Epithelial cell of esophagus (primary cell): ENCODE measurements at places on chromosomes 6 and 20.

DNA sequence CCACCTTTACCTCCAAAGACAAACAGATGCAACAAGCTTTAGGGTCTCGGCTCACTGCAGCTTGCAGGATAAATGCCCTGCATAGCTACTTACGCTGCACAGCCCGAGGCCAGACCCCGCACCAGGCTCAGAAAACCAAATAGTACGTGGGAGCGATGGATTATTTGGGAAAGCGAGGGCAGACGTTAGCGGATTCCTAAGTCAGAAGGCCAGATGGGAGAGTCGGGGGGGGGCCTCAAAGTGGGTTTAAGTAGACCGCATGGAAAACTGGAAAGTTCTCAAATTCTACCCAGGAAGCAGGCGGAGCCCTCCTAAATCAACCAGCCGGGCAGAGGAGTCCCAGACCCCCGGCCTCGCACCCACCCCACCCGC is 382 bp downstream of the SFT2D1 start:
- peak; percentile 19 for DNase-seq

GRCh38 chr6:34281702-34282334 is 33.0 kb upstream of the SMIM29 start:
- no peak for DNase-seq

GRCh38 chr20:40434122-40434521 is 254.9 kb downstream of the MAFB start:
- DNase-seq = no peak

DNA sequence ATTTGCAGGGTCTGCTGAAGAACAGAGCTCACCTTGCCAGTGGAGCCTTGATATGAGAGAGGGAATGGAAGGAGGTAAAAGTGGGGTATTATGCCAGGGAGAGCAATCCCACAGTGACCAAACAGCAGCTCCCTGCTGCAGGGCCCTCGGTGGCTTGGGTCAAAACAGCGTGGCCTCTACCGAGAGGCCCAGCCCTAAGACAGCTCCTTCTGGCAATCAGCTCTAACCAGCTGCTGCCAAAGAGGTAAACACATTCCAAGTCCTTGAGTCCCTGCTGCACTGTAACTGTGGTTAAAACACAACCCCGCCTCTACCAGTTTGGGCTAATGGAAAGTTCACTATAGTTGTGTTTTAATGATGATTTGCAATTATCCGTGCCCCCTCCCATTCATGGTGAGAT is 1.4 kb upstream of the DAAM2 start:
- DNase-seq = no peak

- DNase-seq = no peak
These were observed 480.7 kb downstream of the HTR1B start for GRCh38 chr6:76982476-76983199.

GRCh38 chr6:12174878-12175277 is 115.3 kb upstream of the EDN1 start:
- peak; percentile 73 for DNase-seq

GRCh38 chr6:152261179-152261578 is 376.0 kb downstream of the SYNE1 start:
- no peak for DNase-seq

DNA sequence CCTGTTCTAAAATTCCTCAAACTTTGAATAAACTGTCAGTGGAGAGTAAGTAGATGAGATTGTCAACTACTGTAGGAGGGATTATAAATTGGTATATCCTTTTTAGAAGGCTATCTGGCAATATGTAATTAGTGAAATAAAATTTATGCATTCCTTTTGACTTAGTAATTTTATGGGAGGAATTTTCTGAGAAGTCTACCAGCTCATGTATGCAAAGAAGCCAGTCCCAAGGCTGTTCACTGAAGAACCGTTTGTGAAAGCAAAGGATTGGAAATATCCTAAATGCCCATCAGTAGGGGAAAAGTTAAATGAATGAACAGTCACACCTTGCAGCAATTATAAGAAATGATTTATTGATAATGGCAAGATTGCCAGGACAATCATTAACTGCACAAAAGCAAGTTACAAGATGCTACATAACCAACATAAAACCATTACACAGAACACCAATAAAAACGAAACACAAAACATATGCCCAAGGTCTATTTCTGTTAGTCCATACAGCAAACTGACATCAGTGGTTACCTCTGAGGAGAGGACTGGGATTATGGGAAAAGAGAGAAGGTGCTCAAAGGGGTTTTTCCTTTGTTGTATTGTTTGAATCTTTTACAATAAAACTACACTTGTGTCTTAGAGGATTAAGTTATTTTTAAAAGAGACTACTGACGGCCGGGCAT is 4.6 kb upstream of the DSTN start:
- no peak for DNase-seq

DNA sequence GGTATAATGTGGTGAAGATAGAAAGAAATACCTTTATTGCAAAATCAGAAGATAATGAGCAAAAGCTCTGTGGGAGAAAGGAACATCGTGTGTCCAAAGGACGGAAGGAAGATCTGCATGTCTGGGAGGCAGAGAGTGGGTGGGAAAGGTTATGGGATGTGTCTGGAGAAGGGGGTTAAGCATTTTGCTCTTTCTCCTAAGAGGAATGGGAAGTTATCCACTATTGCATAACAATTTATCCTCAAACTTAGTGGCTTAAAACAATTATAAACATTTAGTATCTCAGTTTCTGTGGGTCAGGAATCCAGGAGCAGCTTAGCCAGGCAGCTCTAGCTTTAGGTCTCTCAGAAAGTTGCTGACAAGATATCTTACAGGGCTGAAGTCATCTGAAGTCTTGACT is 229.1 kb upstream of the CITED2 start:
- DNase-seq = no peak

DNA sequence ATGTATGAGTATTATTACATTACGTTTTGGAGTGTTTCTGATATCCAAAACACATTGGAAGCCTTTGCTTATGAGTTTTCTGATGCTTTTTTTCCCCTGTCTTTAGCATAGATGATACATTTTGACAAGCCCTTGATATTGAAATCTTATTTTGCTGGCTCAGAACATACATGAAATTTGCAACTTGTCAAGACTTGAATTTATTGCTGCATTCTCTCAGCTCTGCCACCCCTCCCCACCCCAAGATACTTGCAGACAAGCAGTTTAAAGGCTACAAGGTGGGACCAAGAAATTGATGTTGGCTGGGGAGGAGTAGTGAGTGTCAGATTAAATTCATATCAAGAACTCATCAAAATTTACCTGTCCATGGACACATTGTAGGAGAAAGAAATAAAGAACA is 160.2 kb downstream of the GJA1 start:
- peak; percentile 68 for DNase-seq

DNA sequence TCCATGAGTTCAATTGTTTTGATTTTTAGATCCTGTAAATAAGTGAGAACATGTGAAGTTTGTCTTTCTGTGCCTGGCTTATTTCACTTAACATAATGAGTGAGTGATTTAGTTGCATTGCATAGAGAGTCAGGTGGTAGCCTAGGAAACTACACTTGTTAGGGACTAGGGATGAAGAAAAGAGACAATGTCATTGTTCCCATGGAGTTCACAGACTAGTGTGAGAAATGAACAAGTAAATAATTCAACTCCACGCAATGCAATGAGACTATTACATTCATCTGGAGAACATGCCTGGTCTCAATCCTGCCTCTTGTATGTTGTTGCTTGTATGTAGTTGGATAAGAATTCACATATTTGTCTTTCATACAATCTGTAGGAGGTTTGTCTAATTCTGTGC is 76.3 kb upstream of the B3GAT2 start:
- DNase-seq = no peak

DNA sequence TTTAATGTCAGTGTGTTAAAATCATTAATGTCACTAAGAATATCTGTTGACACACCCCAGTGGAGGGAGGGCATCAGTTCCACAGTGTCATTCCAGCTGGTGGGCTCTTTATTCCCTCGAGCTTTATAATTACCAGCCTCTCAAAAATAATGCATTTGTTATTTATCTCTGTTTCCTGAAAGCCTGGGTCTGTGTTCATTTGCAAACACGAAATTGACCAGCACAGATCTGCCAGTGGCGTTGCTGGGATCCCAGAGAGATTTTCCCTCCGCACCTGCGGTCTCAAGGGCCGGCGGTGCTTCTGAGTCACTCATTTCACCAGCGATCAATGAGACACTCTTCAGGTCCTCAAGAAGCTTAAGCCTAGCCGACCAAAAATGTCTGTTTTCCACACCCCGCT is 5.7 kb upstream of the PYGB start:
- DNase-seq = peak; percentile 39

- DNase-seq = peak; percentile 93
These were observed 72.5 kb downstream of the TXLNB start for GRCh38 chr6:139219271-139219729.

DNA sequence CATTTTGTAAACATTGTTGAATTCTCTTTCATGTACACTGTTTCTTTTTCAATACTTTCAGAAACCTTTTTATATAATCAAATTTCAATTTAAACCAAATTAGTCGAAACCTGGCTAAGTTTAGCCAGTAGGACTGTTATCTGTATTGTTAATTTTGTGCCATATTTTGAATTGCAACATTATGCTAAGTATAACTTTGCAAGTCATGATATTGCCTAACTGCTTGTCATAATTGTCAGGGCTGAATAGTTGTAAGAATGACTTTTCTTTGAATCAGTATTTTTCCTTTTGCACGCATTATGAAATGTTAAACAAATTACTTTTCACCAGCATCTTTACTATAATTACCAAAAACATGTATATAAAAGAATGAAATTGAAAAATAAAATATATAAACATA is 82.7 kb downstream of the SAMD3 start:
- DNase-seq = peak; percentile 37
